Activated effector memory CD4-positive, alpha-beta T cell treated with Interleukin-2 at 50 U/mL for 16 hours (primary cell): ENCODE measurements at places on chromosomes 5 and 9.

- no peak for DNase-seq
Observed at GRCh38 chr5:96316017-96316416, 117.0 kb downstream of the PCSK1 start.

- DNase-seq: no peak
Observed at GRCh38 chr9:70442328-70442848, 27.9 kb upstream of the KLF9 start.

- no peak for DNase-seq
Observed at GRCh38 chr5:113205807-113206206, 229.0 kb downstream of the TSSK1B start.

DNA sequence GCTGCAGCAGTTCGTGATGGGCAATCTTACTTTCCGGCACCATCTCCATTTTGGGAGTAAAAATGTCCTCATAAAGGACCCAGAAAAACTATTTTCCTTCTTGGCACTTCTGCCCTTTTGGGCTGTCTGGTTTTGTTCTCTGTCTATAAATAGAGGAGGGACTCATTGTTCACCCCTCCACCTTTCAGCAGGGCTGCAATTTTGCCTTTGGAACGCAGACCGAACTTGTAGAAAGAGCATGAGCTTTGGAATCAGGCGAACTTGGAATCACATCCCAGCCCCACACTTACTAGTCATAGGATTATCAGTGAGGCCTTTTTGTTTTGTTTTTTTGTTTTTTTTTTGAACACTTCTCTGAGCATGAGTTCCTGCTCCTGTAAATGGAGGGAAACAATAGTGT is 178.1 kb upstream of the IL12B start:
- no peak for DNase-seq

DNA sequence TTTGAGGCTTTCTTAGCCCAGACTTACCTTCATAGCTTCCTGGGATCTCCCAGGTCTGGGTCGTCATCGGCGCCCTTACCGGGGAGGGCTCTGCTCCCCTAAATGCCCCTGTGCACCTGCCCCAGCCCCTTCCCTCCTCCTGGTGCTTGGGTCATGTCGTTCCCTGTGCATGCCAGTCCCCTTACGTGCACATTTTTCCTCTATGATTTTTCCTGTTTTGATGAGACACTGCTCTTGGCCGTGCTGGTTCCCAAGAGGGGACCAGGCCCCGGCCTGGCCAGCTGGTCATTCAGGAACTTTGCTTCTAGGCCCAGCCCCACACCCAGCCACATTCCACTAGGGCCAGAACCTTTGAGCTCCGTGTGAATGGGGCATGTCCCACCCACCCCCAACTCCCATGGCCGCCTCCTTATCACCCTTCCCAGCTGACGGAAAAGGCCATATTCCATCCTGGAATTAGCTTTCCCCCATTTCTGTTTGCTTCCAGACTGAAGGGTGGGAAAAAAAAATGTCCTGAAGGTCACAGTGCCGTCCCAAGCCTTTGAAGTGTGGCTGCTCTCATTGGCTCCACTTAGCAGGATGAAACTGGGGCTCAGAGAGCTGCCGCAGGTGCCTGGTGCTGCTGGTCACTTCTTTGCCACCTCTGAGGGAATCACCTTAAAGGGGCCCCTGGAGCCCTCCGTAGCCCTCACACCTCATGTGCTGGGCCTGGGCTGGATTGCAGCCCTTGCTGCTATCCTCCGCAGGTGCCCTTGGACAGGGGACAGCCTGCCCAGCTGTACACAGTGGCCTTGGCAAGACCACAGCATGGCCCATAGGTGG is 25.1 kb downstream of the ERGIC1 start:
- DNase-seq: no peak

- no peak for DNase-seq
Observed at GRCh38 chr9:110579862-110580219, 300 bp upstream of the SVEP1 start.
